ENCODE measurements at places on chromosomes 11 and 22.

GRCh38 chr22:31291481-31292235 lies 630 bp downstream of the PIK3IP1 start:
- no peak for DNase-seq

- no peak for DNase-seq
Measured at GRCh38 chr11:79396674-79397073, 44.2 kb downstream of the TENM4 start.

- no peak for DNase-seq
Measured at GRCh38 chr11:35962369-35963138, 18.7 kb downstream of the LDLRAD3 start.

DNA sequence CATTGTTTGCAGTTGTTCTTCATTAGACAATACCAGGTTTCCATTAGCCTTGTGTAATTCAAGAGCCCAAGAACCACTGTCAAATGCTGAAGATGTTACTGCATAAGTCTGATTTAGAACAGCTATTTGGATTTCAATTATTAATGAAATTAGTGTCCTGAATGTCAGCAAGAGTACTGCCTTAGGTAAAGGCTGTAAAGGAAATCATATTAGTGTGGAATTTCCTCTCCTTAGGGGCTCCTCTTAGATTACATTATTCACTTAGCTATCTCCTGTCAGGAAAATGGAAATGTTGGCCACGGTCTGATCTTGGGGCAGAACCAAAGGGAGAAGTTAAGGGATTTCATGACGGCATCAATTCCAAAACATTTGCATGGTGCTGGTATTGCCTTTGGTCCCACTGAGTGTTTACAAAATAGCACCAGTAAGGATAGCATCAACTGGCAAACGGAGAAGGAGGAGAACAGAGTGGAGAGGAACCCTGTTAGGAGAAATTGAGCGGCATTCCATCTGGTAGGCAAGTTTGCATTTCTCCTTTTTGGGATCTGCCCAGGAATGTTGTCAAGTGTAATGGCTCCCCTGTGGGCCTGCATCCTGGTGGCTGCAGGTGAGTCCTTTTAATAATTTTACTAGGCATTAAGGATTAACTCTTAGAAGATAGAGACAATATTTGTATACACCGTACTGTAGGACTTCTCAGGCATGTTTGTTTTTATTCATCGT lies at the start of gene HTR3B:
TSS of gene HTR3B (plus strand) at position 418 of the 723 bp plus-strand sequence. CDS start at position 556, 138 bp downstream.
- DNase-seq, result no peak

GRCh38 chr22:27473533-27473932 lies 328.0 kb downstream of the MN1 start:
- DNase-seq, result peak; percentile 85

- DNase-seq, result no peak
Measured at GRCh38 chr11:61115498-61116224, 13.4 kb downstream of the CD5 start.

- no peak for DNase-seq
Measured at GRCh38 chr22:17606496-17606895, 22.1 kb downstream of the ATP6V1E1 start.

- DNase-seq, result no peak
Measured at GRCh38 chr11:46330563-46331281, 16.5 kb upstream of the DGKZ start.

GRCh38 chr22:38346506-38346905 lies 29.3 kb upstream of the CSNK1E start:
- DNase-seq, result no peak

- DNase-seq, result peak; percentile 70
Measured at GRCh38 chr22:19868773-19869471, 14.2 kb upstream of the GNB1L start.

DNA sequence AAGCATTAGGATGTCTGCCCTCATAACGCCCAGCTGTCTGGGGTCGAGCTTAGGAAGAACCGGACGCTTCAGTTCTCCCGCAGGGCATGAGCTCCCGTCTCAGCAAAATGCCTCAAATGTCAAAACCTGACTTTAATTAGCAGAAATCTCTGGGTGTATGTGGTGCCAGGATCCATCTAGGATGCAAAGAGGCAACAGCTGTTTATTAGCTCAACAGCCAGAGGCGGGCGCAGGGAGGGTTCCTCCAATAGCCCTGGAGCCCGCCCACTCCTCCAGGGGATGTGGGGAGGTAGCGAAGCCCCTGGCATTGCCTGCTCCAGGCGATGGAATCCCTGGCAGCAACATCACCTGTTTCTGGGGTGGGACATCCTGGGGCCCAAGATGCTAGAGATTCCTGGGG lies 39.4 kb upstream of the RTL6 start:
- DNase-seq, result no peak

Data from mammary epithelial cell (primary cell).